Activated CD4-positive, alpha-beta T cell treated with anti-CD3 and anti-CD28 coated beads, Interleukin-2, amount 50 U/mL, for 16 hours (primary cell): ENCODE measurements at places on chromosomes 3 and 15.
A peak's percentile ranks its signal among the peaks of the same experiment; 100 is the strongest.

GRCh38 chr3:43093006-43093405, 12.9 kb downstream of the POMGNT2 start:
- no peak for DNase-seq

- DNase-seq = no peak
Observed at GRCh38 chr15:84798436-84798946, 18.7 kb upstream of the ALPK3 start.

DNA sequence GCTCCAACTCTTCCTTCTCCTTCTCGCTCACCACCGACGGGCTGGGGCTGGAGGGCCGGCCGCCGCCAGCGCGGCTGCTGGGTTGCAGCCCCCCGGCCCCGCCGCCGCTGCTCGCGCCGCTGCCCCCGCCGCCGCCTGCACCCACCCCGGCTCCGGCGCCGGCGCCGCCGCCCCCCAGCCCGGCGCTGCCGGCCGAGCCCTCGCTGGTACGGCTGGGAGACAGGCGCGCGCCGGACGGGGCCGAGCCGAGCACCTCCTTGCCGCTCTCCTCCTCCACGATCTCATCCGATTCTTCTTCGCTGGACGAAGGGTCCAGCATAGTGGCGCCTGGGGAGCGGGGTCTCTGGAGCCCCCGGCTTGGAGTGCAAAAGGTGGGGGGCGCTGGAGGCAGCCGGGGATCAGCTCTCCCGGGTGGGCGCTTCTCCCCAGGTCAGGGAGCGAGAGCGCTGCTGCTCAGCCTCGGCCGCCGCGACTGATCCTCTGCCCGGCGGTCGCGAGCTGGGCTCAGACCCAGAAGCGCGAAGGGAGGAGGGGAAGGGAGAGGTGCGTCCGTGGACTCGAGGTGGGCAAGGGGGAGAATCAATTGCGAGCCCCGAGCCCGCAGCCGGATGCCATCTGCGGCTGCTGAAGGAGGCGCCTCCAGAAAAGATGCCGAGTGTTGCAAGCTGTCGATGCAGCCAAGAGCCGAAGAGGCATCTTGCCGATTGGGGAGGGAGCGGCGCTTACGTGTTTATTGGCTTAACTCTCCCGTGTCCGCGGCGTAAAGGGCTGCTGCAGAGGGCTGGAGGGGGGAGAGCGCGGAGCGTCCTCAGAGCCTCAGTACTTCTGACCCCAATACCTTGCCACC, at the start of gene CADPS:
Gene CADPS, minus strand, starts transcription at position 706 of the 847 bp plus-strand sequence. Its CDS starts 387 bp downstream, at position 319.
- DNase-seq = no peak

- DNase-seq = no peak
Observed at GRCh38 chr15:57114070-57114469, 195.6 kb downstream of the TCF12 start.

GRCh38 chr3:50623840-50624474, 7.0 kb downstream of the MAPKAPK3 start:
- peak; percentile 80 for DNase-seq

DNA sequence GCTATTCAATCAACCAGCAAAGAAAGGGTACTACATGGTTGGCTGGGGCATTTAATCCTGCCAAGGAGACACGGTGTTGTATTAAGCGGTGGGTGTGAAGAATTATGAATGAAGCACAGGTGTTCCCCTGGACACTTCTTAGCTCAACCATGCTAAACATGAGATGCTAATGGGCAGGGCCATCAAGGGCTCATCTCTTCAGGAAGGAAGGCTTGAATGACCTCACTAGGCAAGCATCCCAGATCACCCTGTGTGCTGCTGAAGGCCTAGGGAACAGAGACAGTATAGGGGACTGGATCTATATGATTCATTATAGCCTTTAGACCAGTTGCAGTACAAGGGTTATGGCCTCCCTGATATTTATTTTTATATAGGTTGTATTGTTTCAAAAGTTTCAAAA, 221.3 kb upstream of the SLCO3A1 start:
- no peak for DNase-seq

DNA sequence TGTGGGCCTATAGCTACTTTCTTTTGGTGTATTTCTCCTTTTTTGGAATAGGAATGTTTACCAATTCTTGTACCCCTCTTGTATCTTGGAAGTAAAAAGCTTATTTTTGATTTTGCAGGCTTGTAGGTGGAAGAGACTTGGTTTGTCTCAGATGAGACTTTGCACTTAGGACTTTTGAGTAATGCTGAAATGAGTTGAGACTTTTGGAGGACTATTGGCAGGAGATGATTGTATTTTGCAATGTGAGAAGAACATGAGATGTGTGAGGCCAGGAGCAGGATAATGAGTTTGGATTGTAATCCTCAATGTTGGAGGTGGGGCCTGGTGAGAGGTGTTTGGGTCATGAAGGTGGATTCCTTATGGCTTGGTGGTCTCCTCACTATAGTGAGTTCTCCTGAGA, 106.3 kb downstream of the KBTBD8 start:
- DNase-seq = no peak

- no peak for DNase-seq
Observed at GRCh38 chr3:70726961-70727360, 414.5 kb upstream of the MDFIC2 start.

GRCh38 chr15:39430389-39430788, 150.5 kb upstream of the THBS1 start:
- no peak for DNase-seq

DNA sequence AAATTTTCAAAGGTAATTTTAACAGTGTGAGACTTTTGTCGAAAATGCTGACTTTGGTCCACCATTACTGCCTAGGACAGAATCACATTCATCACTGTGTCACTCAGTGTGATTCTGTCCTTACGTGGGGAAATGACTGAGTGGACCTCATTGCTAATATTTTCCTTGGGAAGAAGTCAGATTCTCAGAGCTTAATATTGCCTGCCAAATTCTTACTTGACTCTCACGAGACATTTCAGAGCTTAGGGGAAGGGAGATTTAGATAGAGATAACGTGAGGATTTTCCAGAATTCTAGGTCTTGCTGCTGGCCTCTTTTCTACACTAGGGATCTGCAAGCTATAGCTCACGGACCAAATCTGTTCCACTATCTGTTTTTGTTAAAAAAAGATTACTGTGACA, 270.4 kb downstream of the SUCLG2 start:
- no peak for DNase-seq

GRCh38 chr15:82040390-82040789, 5.4 kb downstream of the MEX3B start:
- DNase-seq = no peak

GRCh38 chr3:14676881-14677280, 1.9 kb downstream of the C3orf20 start:
- no peak for DNase-seq

GRCh38 chr15:100341239-100341749, 481 bp downstream of the ADAMTS17 start:
- DNase-seq = no peak

DNA sequence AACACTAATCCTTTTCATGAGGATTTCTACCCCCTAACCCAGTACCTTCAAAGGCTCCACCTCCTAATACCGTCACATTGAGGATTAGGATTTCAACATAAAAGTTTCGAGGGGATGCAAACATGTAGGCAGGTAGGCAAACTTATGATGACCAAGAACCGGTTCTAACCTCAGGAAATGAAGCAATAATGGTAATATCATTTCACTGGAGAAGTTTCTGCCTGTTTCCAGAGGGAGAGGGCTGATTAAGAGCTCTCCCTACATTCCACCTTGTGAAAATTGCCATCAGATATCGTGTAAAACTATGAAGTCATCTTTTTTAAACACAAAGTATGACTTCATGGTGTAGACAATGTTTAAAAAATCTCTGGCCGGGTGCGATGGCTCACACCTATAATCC, 31.6 kb downstream of the NKIRAS1 start:
- no peak for DNase-seq

- DNase-seq = no peak
Observed at GRCh38 chr3:57604971-57605370, 7.8 kb upstream of the ARF4 start.

GRCh38 chr15:75073197-75073596, 49.8 kb downstream of the PPCDC start:
- DNase-seq = no peak

GRCh38 chr3:46711305-46711704, 6.4 kb downstream of the PRSS50 start:
- no peak for DNase-seq

- DNase-seq = no peak
Observed at GRCh38 chr3:78540485-78540884, 1227.3 kb downstream of the ROBO1 start.

DNA sequence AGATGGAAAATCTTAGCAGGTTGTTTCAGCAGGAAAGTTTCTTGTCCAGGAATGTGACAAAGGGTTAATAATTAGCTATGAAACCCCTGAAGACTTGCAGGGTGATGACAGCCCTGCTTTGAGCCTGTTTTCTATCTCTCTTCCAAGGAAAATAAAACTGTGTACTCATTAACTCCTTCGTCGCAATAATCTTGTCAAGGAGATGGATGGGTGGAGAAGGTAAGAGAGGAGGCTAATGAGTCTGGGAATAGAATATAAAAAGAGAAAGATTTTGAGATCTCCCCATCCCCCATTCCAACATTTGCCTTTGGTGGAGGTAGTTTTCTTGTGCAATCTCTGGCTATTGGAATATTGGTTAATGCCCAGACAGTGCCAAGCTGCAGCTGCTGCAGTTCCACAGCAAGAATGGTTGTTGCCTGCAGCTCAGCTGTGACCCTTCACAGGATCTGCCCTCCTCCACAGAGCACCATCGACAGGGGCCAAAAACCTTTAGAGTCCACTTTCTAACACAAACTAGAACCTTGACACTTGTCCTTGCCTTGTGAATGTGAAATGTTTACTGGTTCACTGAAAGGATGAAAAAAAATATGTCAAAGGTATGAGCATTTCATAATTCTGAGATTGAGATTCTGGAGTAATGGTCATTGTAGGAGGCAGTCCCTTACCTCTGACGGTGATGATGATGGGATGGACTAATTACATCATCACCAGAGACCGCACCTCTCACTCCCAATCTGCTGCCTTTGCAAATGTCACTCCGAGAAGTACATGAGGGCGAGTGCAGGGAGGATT, 4.2 kb upstream of the LRIG1 start:
- no peak for DNase-seq

GRCh38 chr3:16378415-16378814, 113.4 kb downstream of the OXNAD1 start:
- no peak for DNase-seq

- DNase-seq = no peak
Observed at GRCh38 chr3:170049146-170050000, 11.6 kb downstream of the GPR160 start.

DNA sequence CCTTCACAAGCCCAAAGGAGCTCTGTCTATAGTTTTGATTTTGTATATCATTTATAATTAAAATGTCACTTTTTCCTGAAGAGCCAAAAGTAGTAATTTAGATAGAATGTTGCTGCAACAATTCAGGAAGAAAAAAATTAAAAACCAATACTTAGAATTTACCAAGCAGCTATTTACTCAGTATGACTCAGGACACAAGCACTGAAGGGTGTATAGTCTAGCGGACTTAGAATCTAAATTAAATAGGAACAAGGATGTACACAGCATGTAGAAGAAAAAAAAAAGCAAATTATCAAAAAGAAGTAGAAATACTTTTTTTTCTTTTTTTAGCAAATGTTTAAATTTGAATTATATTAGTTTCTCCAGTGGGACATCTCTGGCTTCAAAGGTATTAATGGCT, 31.6 kb downstream of the PGBD4 start:
- DNase-seq = no peak

GRCh38 chr15:47496343-47497185, 220.7 kb upstream of the SEMA6D start:
- DNase-seq = no peak

DNA sequence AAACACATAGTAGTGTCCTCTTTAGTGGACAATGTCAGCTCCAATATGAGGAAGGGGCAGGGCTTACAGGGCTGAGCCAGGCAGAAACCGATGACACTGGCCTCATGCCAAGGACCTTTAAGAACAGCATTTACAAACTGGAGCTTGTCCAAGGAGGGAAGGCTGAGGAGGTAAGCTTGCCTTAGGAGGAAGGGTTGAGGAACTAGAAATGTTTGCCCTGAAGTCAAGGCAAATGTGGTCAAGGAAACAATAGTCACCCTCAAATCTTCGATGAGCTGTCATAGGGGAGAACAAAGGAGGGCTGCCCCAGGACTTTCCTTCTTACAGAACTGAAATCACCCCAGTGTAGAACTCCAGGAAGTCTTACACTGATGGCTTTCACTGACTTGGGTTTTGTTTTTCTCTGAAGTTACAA, 136.4 kb downstream of the LIPC start:
- DNase-seq = no peak

DNA sequence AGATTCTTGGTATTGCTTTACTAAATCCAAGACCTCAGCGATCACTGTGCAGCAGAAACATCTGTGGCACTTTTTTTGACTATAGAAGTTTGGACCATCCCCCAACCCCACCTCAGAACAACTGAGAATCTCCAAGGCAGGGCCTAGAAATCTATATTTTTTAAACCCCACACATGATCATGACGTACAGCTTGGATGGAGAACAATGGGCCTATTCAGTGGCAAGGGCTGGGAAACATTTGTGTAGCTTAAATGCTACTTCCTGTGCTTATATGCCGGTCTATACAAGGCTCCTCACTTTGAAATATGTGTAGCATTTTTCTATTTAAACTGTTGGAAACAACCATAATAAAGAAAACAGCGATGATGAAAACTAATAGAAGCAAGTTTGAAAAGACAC, 55.1 kb upstream of the SPRED1 start:
- DNase-seq = no peak

DNA sequence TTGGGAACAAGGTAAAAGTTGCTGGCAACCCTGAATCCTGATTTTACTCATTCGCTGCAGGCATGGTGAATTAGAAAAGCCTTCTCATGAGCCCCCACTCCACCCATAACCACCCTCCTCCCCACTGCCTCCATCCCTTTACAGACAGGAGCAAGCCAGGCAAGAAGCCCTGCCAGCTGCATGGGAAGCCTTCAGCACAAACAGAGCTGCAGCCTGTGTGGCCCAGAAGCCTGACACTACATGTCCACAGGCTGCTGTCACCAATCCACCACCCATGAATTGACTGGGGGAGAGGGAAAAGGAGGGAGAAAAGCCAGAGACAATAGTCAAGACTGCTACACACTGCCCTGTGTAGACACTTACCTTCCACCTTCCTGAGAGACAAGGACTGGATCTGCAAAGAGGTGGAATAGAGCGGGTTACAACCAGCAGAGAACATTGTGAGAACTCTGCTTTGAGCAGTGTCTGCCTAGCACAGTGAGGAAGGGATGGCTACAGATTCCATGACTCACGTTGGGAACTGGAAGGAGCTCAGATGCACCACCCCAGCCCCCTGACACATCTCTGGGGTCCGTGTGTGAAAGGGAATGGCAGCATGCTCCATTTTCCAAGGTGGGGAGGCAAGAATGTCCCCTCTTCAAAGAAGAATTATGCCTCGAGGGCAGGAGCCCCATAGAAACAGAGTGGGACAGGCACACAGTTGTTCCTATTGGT, 33.9 kb downstream of the DZIP1L start:
- no peak for DNase-seq

DNA sequence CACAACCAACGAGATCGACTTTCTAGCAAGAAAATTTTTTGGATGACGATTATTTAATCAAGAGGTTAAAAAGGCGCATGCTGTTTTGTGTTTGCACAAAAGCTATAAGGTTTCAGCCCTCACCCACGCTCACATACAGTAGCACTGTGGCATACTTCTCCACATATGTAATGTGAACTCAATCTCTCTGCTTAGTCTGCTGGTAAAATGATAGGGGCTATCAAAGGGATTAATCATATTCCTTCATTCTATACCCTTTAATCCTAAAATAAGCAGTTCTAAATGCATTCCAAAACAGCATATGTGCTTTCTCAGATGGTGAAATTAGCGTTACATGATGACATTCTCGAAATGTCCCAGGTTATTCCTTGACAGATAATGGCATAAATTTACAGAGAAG, 196.9 kb upstream of the PRICKLE2 start:
- no peak for DNase-seq

- peak; percentile 46 for DNase-seq
Observed at GRCh38 chr3:156867174-156867573, 41.0 kb downstream of the LEKR1 start.
